HCT116 (cell line): ENCODE measurements at places on chromosomes 2 and 18.

- DNase-seq, result no peak
Measured at GRCh38 chr2:71919708-71920107, 228.0 kb downstream of the CYP26B1 start.

- DNase-seq, result no peak
Measured at GRCh38 chr2:124315221-124315880, 290.3 kb downstream of the CNTNAP5 start.

- DNase-seq, result no peak
Measured at GRCh38 chr2:189297446-189297845, 117.9 kb upstream of the COL5A2 start.

GRCh38 chr2:119066272-119066804 is 92.2 kb downstream of the C1QL2 start:
- no peak for DNase-seq

- DNase-seq, result no peak
Measured at GRCh38 chr2:140273408-140273807, 1493.2 kb upstream of the NXPH2 start.

GRCh38 chr2:55401124-55401523 is 18.5 kb downstream of the CCDC88A start:
- no peak for DNase-seq

- peak; percentile 10 for DNase-seq
Measured at GRCh38 chr2:7037340-7038333, 120.4 kb downstream of the RNF144A start.

DNA sequence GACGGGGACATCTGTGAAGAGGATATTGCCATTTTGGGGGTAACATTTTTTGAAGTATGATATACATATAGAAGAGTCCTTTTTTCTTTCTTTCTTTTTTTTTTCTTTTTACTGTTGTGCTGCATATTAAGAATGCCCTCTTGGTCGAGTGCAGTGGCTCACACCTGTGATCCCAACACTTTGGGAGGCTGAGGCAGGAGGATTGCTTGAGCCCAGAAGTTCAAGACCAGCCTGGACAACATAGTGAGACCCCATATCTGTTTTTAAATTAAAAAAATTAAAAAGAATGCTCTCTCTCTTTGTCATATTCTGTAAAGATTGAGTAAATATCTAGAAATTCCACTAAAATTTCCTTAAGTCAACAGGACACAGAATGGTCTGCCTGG is 3.6 kb downstream of the SH2D6 start:
- DNase-seq, result no peak

GRCh38 chr2:72109291-72109690 is 38.4 kb downstream of the CYP26B1 start:
- no peak for DNase-seq
